A549 treated with CpdA at 1 μM for 4 hours (cell line): ENCODE measurements at places on chromosomes 6 and 20. TPM values are rescaled to one million over a fixed set of nuclear protein-coding genes. Genes with fewer than 3 reads are reported as not detected.

The PACRG gene
- 0.22 to 0.81 TPM in 2 of 5 replicates, not detected in the others for total RNA-seq

The ROMO1 gene
- total RNA-seq: 333 to 388 TPM (median 375 TPM) in 5 replicates

The NKX2-2 gene
- total RNA-seq: not detected in 5 replicates

The EPM2A gene
- 2.4 to 3.5 TPM (median 2.8 TPM) in 5 replicates for total RNA-seq

The PDYN gene
- 0.03 TPM in 1 of 5 replicates, not detected in the others for total RNA-seq

The C20orf144 gene
- total RNA-seq: 0.06 to 0.18 TPM (median 0.09 TPM) in 5 replicates

The MICB gene
- 6.6 to 8.6 TPM (median 7.7 TPM) in 5 replicates for total RNA-seq

The STX11 gene
- total RNA-seq: 1.8 to 2.2 TPM (median 2.0 TPM) in 5 replicates
